ENCODE measurements at places on chromosomes 6 and 20.

DNA sequence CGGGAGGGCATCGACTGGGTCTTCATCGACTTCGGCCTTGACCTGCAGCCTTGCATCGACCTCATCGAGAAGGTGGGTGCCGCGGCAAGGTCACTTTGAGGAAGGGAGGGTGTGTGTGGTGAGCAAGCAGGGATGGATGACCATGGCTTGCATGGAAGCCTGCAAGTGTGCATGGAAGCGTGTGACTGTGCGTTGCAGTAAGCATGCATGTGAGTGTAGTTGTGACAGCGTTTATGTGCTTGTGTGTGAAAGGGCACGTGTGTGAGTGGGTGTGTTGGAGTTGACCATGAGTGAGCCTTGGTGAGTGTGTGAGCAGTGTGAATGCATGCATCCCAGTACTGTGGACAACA, 32.5 kb downstream of the MYH7B start:
- no peak for DNase-seq

DNA sequence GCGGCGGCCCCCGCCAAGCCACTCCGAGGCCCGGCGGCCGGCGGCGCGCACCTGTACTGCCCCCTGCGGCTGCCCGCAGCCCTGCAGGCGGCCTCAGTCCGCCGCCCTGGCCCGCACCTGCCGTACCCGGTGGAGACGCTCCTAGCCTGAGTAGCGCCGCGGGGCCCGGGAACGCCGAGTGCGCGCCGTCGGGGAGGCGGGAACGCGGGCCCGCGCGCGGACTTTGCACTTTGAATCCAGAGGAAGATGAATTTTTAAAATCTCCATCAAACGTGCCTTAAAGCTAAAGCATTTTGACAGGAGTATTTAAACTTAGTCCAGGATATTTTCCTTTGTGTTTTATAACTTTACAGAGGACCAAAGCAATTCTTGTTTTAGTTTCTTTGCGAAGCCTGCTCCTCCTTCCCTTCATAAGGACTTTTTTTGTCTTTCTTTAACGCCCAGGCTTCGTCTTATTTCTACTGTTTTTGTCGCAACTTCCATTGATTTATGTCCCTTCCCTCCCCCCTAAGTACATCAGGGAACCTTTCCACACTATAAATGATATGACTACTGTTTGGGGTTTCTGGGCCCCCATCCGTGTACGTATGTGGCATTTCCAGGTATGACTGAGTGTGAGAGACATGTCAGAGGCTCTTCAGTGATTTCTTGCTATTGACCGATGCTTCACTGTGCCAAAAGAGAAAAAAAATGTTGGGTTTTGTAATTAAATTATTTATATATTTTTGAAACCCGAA, 2.0 kb downstream of the FOXQ1 start:
- no peak for DNase-seq

DNA sequence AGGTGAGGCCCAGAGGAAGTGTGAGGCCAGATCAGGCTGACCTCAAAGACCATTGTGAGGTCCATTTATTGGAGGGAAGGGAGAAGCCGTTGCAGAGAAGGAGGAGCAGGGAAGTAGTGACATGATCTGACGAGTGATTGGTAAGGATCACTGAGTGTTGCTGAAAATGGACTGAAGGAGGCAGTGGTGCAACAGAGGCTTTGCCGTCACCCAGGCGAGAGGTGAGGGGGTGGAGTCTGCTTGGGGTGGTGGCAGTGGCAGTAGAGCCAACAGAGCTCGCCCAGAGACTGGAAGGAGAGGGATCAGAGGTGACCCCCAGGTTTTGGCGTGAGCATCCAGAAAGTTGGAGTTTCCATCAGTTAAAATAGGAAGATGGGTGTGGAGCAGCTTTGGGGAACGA, 67.9 kb upstream of the CLDN20 start:
- no peak for DNase-seq

DNA sequence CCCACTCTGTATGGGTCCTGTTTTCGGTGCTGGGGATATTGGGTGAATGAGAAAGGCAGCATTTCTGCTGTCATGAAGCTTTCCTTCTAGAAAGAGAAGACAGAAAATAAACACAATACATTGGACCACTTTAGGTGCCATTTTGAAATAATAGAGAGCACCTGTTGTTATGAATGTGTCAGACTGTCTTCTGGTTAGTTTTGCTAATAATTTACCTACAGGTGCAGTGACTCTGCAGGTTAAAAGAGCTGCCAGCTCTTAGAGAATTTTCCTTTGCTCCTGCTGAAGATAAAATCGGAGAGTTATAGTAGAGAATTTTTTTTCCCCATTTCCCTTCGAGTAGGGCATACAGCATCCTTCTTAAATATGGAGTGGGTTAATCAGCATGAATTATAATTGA, 21.9 kb upstream of the GCLC start:
- no peak for DNase-seq

- DNase-seq = no peak
Measured at GRCh38 chr6:157226026-157226625, 97.2 kb downstream of the TMEM242 start.

DNA sequence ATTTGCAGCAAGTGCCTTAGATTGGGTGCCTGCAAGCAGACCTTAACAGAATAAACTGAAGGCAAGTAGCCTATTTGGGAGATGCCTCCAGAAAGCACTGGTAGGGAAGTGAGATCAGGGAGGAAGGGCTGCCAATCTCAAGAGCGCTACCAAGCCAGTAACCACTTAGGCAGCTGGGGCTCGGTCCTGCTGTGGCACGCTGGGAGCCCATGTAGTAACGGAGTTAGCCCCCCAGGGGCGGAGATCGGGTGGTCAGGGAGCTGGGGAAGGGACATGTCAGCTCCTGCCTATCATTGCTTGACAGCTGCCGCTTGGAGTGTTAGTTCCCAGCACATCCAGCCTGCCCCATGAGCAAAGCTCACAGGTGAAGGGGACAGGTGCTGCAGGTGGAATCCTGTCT, 127.0 kb downstream of the CEBPB start:
- no peak for DNase-seq

GRCh38 chr6:157135691-157136090, 187.6 kb downstream of the TMEM242 start:
- DNase-seq = no peak

- DNase-seq = no peak
Measured at GRCh38 chr6:34865107-34865506, 22.7 kb downstream of the TAF11 start.

DNA sequence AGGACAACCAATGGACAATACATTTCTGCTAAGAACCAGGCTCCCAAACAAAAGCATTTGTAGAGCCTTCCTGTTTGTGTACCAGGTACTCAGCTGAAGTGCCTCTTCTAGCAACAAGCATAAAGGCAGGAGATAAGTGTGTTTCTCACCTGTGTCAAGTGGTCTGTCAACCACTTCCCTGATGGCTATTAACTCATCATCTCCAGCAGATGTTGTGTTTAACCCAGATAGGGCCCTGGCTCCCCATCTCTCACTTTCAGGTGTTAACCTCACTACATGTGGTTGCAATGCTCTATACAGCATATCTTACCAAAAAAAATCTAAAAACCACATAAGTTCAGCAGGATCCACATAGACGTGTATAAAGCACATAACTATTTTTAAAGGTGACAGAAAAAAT, 9.6 kb upstream of the IL17A start:
- DNase-seq = no peak

DNA sequence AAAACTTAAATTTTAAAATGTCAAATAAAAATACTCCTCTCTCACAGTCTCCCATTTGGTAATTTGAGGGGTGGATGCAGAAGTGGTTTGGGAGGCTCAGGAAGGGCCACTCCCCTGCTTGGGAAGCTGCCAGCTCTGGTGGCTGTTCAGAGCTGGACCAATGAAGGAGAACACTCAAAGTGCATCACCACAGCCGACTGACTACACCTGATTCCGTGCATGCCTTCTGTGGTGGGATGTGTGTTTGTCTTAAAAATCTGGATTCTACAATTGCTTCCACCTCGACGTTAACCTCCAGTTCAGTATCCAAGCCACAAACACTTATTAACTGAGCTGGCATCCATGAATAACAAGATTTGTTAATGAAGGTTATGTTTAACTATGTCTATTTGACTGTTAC, 137.3 kb downstream of the FOXC1 start:
- DNase-seq = no peak

DNA sequence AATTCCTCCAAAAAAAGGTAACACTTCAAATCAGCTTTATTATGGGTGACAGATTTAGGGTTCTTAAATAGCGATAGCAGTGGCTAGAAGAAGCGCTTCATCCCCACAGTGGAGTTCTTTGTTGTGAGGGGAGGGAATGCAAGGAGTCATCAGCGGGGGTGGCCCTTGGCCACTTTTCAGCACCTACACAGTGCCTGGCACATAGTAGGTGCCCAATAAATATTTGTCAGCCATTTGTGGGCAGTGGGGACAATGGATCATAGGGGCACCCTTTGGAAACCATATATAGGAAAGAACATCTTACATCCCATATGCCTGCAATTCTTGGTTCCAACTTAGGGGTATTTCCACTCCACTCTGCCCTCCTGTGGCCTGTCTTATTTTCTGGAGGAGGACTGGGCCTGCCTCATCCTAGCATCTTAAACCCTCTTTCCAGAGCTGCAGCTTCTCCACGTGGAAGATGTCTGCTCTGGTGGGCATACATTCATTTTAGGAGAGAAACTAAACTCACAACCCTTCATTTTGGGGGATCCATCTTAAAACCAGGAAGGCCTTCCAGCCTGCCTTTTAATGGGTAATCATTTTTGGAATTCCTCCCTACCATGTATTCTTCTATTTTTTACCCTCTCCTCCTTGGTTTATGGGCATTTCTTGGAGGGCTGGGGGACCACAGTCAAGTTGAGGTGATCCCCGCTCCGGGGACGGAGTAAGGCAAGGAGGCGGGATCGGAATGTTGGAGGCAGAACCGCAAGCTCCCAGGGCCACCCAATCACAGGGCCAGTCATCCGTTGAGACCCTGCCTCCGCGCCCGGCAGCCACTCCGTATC, 2.6 kb upstream of the GPSM3 start:
- no peak for DNase-seq

DNA sequence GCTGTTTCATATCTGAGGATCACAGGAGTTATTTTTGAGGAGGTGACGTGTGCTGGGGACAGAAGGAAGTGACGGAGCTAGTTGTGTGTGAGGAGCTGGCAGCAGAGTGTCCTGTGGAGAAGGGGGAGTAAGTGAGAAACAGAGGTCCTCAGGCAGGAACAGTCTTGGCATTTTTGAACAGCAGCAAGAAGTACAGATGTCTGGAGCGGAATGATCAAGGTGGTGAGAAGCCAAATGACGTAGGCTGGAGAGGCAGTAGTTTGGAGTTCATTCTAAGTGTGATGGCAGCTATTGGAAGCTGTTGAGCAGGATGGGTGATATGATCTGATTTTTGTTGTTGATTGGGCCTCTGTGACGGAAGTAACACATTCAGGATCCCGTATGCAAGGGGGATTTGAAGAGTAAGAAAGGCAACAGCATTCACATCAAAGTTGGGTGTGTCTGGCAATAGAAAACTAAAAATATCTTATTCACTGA, 52.3 kb downstream of the SOBP start:
- DNase-seq = no peak

DNA sequence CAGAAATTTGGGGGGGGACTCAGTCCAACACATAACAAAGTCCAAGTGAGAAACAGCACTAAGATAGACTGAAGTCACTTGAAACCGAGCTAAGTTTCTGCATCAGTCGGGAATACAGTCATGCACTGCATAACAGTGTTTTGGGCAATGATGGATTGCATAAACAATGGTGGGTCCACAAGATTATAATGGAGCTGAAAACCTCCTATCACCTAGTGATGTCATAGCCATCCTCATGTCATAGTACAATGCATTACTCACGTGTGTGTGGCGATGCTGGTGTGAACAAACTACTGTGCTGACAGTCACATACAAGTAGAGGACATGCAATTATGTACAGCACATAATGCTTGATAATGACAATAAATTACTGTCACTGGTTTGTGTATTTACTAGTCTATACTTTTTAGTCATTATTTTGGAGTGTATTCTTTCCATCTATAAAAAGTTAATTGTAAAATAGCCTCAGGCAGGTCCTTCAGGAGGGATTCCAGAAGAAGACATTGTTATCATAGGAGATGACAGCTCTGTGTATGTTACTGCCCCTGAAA, 154.5 kb upstream of the ECI2 start:
- DNase-seq = no peak

GRCh38 chr20:63337786-63338420, 23.2 kb downstream of the CHRNA4 start:
- no peak for DNase-seq

- DNase-seq = no peak
Measured at GRCh38 chr6:36605143-36605542, 11.0 kb downstream of the SRSF3 start.

GRCh38 chr6:164346631-164347030, 932.1 kb downstream of the QKI start:
- no peak for DNase-seq

DNA sequence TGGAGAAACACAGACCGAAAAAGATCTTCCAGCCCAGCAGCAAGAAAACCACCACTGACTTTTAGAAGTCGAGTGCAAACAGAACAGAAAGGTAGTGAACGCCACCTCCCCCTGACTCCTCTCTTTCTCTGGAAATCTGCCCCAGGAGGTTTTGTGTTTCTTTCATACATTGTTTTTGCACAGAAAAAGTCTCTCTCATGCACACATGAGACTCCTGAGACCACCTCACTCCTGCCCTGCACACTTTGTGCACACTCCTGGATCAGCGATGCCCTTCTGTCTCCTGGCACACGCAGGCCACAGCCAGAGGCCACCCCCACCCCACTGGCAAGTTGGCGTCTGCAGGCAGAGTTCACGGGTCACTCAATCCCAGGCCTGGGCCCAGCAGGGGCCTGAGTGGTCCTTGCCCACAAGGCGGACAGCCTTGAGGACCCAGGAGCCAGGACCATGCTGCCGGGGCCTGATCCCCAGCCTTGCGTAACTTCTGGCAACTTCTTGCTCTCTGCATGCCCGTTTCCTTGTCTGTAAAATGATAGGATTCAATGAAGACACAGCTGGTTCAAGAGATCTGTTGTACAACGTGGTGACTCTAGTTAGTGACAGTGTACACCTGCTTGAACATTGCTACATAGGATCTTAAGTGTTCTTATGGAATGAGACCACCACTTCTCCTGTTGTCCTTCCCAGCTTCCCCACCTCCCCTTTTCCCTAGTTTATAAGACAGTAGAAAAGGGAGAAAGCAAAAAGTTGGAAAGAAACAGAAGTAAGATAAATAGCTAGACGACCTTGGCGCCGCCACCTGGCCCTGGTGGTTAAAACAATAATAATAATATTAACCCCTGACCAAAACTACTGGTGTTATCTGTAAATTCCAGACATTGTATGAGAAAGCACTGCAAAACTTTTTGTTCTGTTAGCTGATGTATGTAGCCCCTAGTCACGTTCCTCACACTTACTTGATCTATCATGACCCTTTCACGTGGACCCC, 30.2 kb upstream of the CST7 start:
- no peak for DNase-seq

GRCh38 chr6:37559501-37559900, 59.8 kb upstream of the CCDC167 start:
- no peak for DNase-seq

GRCh38 chr6:111185954-111186353, 98.7 kb downstream of the SLC16A10 start:
- DNase-seq = no peak

GRCh38 chr6:157823528-157824370, 703 bp downstream of the SNX9 start:
- DNase-seq = no peak

Data from GM12891 (cell line).